AG09319 (cell line): ENCODE measurements at places on chromosomes 16 and 17.

- DNase-seq: no peak
These were observed 48.3 kb downstream of the PHLPP2 start for GRCh38 chr16:71676236-71676635.

DNA sequence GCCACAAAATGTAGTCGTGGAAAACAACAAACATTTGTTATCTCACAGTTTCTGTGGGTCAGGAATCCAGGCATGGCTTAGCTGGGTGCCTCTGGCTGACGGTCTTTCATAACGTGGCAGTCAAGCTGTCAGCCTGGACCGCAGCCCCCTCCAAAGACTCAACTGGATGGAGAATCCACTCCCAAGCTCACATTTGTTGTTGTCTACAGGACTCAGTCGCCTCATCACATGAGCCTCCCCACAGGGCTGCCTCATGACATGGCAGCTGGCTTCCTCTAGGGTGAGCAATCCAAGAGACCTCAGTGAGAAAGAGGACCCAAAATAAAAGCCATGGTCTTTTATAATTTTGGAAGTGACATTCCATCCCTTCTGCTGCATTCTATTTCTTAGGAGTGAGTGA is 34.7 kb upstream of the AKAP1 start:
- DNase-seq: no peak

GRCh38 chr16:85452364-85453193 is 160.5 kb upstream of the GSE1 start:
- no peak for DNase-seq

DNA sequence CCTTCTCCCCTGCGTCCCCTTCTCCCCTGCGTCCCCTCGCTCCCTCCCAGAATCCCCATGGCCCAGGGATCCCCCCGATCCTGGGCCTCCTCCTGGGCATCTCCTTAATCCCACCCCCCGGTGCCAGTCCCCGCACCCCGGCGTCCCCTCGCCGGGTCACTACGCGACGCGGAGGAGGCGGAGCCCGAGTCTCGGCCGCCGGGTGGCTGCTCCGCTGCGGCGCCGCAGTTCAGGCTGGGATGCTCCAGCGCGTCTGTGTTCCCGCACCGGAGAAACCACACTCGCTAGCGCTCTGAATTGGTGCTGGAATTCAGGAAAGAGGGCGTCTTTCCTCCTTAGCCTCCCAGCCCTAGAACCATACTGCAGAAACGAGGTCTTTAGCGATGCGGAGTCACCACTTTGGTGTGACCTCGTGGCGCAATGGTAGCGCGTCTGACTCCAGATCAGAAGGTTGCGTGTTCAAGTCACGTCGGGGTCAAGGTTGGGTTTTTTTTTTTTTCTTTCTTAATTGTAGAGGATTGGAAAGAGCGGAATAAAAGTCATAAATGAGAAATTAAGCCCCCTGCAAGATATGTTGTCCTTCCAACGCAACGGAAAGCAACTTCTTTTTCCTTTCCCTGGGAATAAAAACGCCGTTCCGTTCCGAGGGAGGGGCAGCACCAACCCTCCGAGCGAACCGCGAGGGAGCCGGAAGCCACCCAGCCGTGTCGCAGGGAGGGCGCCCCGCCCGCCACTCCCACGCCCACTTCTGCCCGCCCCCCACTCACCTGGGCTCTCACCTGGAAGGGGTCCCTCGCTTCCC is 25.7 kb upstream of the SLC47A1 start:
- DNase-seq: peak; percentile 85

GRCh38 chr16:66874079-66874775 is 6.1 kb upstream of the PDP2 start:
- no peak for DNase-seq

GRCh38 chr16:11007714-11008280 is 63.4 kb downstream of the CLEC16A start:
- DNase-seq: no peak

- DNase-seq: no peak
These were observed 113.4 kb downstream of the ENGASE start for GRCh38 chr17:79188048-79188447.

GRCh38 chr17:59651346-59651745 is 31.7 kb downstream of the CLTC start:
- no peak for DNase-seq

- no peak for DNase-seq
These were observed 184.9 kb downstream of the SEC14L1 start for GRCh38 chr17:77325577-77326075.

- DNase-seq: no peak
These were observed 1.1 kb downstream of the ABCA10 start for GRCh38 chr17:69227541-69227940.

- DNase-seq: no peak
These were observed at the start of gene TBKBP1 for GRCh38 chr17:47693731-47694580. TBKBP1 (plus strand) TSS chr17:47694161; CDS start chr17:47696113, 1,952 bp downstream.

- DNase-seq: no peak
These were observed 48.4 kb downstream of the MPRIP start for GRCh38 chr17:17090642-17091103.

GRCh38 chr16:8877894-8878522 is 4.1 kb upstream of the LITAFD start:
- DNase-seq: no peak

DNA sequence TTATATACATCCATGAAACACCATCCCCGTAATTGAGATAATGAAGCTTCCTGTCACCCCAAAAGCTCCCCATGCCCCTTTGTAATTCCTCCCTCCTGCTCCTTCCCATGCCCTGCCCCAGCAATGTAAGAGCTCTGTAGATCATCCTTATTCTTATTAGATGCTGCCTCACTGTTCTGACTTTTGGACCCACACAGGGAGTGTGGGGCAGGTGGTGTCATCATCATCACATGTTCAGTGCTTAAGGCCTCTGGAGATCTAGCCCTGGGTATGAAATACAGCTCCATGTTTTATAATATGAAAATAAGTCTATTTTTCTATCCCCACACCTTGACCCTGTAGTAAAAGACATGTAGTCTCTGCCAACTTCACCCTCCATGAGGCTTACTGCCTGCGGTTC is 1.9 kb downstream of the XAF1 start:
- DNase-seq: no peak

- DNase-seq: peak; percentile 97
These were observed at the start of gene VPS35 for GRCh38 chr16:46688654-46689364. VPS35 (minus strand) TSS chr16:46689178; CDS start chr16:46689133, 45 bp downstream.

- DNase-seq: no peak
These were observed 6.7 kb upstream of the TPPP3 start for GRCh38 chr16:67399749-67400704.

DNA sequence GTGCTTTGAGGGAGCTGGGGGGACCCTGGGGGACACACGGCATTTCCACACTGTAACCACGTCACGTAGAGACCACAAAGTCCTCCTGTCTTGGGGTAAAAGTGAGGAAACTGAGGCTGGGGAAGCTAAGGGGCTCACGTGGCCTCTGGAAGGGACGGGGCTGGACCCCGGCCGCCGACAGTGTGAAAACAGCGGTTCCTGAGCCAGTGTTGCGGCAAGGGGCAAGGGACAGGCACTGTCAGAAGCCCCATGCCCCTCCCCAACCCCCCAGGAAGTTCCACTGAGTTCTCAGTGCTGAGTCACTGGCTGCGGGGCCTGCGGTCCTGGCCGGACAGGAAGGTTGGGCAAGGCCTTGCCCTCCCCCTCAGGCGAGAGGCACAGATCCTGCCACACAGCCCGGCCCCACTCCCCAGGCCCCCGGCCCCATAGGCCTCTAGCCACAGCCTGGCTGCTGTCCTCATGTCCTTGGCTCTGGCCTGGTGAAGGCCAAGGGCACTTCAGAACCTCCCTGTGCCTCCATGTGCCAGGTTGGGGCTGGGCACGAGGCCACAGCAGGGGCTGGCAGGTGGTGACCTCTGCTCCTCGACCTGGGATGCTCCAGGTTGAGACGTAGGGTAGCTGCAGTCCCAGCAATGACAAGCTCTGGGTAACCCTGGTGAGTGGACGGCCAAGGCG is 5.0 kb upstream of the CCDC57 start:
- DNase-seq: peak; percentile 77

DNA sequence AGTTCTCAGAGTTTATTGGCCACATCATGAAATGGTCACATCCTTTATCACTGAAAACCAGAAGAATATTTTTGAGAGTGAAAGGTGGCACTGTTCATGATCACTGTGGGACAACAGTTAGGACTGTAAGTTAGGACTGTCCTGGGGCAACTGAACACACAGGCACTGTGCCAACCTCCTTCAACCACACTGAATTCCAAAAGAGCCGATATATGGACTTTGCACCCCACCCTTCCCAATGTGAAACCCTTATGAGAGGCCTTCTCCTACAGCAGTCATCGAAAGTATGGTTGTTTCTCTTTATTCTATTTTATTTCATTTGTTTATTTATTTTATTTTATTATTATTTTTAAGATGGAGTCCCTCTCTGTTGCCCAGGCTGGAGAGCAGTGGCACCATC is 353.5 kb downstream of the TOX3 start:
- DNase-seq: no peak

DNA sequence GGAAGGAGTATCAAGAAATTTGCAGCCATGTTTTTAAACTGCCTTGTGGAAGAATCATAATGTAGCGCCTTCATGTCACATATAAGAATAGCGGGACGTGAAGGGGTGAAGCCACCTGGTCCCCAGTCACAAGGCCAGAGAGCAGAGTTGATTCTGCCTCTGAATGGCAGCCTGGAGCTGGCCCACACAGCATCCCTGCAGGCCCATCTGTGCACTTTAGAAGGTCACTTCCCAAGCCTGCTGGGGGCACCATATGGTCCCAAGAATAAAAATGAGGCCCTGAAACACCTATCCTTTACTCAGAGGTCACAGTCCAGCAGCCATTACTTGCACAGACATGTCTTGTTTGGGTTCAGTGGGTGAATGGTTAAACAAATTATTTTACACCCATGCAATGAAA is 15.0 kb downstream of the CD300E start:
- DNase-seq: no peak

GRCh38 chr16:68737046-68737729 is at the start of gene CDH1:
CDH1 (plus strand) TSS chr16:68737292; CDS start chr16:68737416, 124 bp downstream.
- DNase-seq: no peak

DNA sequence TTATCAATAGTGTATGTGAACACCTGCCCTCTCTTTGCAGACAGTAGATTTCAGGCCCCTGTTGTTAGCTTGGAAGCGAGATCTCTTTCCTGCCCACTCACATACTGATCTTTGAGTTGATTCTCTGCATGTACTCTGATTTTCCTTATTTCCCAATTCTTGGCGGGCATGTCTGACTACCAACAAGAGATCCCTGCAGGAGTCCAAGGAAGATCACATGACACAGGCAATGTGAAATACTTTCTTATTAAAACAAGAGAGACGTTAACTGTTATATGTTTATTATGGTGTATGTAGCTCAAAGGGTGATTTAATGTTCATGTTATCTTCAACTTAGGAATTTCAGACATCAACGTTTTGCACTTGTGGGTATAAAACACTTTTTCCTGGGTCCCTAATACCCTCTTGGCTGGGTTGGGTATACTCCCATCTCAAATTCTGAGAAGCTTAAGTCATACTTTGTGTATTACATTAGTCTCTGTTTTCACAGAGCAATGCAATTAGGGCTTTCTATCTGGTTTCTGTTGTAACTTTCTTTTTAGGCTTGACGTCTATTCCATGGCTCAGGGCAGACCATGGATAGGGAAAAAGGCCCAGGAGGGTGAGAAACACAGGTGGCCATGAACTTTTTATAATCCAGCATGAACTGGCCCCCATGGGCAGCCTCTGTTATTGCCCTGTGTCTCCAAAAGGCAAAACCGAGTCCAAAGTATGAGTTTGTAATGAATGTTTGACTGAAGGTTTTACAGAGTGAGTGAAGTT is 32.2 kb downstream of the HSD17B2 start:
- DNase-seq: no peak

- no peak for DNase-seq
These were observed 12.8 kb upstream of the SKAP1 start for GRCh38 chr17:48442819-48443218.

- DNase-seq: peak; percentile 62
These were observed 364.1 kb downstream of the FOXL1 start for GRCh38 chr16:86942151-86943051.

DNA sequence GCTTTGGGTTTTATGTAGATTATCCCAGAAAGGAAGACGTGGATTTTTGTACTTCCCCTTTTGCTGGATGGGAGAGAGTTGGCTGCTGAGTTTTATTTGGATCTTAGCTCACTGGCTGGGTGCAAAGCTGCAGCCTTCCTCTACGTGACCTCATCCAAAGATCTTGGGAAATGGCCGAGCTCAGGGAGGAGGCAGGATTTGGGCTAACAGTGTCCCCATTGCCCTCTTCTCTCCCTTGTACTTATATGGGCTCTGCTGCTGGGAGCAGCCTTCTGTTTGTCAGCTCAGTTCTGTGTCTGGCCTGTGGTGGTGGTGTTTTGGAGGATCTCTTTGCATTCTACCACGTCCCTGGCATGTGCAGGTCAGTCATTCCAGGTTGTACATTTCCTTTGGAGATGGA is 2.0 kb downstream of the AOC3 start:
- no peak for DNase-seq
